NCI-H187 (cell line): ENCODE measurements at places on chromosomes 7 and 10.

DNA sequence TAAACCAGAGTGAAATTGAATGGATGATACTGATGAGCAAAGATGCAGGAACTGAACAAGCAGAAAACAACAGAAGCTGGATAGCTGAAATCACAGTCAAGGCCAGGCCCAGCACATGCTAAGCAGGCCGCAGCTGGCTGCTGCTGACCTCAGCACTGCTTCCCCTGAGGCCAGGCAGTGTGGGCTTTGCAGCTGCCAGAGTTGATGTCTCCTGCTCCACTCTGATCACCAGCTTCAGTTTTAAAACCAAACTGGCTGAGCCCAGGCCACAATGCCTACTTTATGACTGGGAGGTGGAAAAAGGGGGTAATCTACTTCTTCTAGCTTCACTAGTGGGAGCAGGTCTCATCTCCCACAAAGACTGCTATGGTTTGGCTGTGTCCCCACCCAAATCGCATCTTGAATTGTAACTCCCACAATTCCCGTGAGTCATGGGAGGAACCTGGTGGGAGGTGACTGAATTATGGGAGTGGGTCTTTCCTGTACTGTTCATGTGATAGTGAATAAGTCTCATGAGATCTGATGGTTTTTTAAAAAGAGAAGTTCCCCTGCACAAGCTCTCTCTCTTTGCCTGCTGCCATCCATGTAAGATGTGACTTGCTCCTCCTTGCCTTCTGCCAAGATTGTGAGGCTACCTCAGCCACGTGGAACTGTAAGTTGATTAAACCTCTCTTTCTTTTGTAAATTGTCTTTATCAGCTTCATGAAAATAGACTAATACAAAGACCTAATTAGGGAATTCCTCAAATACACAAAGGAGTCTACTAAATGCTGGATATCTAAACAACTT, 136.4 kb upstream of the ITGB1 start:
- no peak for DNase-seq

GRCh38 chr10:4241724-4242345, 456.8 kb upstream of the KLF6 start:
- no peak for DNase-seq

- no peak for DNase-seq
These were observed 528.9 kb upstream of the FZD8 start for GRCh38 chr10:36170943-36171501.

GRCh38 chr10:20271490-20271889, 455.3 kb downstream of the PLXDC2 start:
- no peak for DNase-seq

DNA sequence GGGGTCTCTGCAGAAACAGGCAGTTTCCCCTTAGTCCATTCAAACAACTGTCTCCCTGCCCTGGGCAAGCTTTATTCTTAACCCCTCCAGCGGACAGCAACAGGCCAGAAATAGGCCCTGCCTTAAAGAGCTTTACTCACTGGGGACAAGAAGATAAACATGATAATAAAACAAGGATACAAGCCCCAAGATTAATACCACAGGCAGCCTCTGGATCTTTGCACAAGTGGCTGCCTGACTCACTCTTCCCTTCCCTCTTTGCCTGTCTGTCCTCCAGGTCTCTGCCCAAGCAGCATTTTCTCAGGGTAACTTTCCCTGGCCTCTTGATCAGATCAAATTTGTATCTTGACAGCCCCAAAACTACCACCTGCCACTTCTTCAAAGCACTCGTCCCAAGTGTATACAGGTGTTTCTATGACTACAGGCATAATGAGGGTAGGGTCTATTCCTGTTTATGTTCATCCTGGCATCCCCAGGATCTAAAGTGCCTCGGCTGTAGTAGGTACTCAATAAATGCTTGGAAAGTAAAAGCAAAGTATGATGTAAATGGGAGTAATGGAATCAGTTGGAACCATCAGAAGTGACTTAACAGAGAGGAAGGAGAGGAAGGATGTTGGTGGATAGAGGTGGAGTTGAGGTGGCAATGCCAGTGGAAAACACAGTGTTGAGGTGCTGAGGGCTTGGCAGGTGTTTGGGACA, 7.0 kb upstream of the CAMK2G start:
- no peak for DNase-seq

GRCh38 chr7:40279991-40280390, 145.2 kb downstream of the SUGCT start:
- no peak for DNase-seq

DNA sequence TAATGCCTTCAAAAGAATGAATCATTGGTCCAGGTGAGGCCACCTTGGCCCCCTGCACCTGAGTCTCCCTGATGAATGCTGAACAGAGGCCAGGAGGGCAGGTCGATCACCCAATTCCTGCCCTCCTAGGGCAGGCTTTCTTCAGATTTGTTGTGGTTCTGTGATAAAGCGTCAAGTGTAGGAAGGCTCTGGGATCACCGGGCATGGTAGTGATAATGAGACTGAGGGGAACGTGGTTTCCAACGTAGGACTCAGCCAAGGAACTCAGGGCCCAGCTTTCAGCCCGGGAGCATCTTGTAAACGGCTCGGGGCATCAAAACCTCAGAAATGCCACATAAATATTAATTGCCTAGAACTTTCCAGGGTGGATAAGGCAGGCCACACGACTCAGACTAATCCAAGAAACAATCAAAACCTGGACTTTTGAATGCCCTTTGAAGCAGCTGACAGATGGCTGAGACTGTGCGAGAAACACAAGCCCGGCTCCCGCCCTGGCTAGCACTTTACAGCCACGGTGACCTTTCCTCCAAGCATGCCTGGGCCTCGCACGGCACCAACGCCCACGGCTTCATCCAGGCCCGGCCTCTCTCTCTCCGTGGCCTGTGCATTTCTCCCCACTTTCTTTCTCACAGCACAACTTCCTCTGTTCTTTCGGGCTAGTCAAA, 239.3 kb upstream of the GRB10 start:
- no peak for DNase-seq

- DNase-seq = no peak
These were observed 77.5 kb downstream of the FOXL3 start for GRCh38 chr7:367351-367901.

DNA sequence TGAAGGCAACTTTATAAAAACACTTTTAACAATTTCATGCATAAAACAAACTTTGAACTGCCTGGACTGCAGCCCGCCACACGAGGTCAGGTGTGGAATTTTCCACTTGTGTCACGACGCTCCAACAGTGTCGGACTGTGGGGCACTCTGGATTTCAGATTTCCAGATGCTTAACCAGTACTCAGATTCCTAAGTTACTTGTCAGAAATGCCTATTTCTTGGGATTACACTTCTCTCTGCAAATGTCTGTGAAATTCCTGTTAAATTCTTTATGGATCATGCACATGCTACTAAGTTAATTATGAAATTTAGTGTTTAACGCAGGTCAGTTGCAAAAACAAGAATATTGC, 473 bp upstream of the GPER1 start:
- no peak for DNase-seq

GRCh38 chr7:142969183-142969582, 7.0 kb upstream of the KEL start:
- DNase-seq = no peak

DNA sequence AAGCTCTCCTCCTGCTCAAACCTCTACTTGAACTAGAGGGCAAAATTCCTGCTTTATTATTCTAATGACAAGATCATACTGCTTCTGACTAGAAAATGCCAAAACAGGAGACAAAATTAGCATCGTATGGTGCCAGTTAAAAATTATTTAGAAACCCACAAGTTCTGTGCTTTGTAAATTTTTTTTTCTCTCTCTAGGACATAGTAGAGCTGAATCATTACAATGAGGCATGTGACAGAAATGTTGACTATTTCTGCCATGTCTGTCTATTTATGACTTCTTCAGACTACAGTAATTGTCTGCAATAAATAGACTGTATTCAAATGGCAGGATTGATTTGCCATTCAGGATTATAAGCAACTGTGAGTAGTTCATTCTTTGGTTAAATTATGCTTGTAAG, 335.8 kb downstream of the PRPF18 start:
- DNase-seq = no peak

DNA sequence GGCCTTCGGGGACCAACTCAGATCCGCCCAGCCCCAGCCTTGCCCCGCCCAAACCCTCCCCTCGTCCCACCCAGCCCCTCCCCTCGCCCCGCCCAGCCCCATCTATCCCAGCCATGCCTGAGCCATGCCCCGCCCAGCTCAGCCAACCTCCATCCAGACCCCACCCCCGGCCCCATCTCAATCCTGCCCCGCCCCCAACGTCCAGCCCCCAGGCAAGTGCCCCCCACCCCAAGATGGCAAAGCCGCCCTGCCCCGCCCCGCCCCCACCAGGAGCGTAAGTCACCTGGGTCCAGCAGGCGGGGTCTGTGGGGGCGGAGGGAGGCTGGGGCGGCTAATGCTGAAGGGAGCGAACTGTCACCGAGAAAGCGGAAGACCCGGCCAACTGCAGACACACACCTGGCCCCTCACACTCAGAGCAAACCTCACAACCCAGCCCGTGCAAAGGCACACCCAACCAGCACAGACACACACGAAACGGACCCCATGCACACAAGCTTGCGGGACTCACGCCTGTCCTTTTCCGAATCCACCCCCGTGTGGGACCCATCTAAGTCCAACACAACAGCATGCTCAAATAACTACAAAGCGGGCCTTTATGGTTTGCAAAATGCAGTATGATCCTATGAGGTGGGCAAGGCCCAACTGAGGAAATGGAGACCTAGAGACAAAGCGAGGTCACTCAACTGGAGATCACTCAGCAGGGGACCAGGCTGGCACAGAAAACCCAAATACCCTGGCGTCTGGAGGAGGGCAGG, 11.5 kb upstream of the OGA start:
- DNase-seq = no peak

- DNase-seq = no peak
These were observed 58.2 kb upstream of the DNAAF5 start for GRCh38 chr7:668139-668931.

- no peak for DNase-seq
These were observed 101.1 kb downstream of the LYZL1 start for GRCh38 chr10:29389935-29390334.

DNA sequence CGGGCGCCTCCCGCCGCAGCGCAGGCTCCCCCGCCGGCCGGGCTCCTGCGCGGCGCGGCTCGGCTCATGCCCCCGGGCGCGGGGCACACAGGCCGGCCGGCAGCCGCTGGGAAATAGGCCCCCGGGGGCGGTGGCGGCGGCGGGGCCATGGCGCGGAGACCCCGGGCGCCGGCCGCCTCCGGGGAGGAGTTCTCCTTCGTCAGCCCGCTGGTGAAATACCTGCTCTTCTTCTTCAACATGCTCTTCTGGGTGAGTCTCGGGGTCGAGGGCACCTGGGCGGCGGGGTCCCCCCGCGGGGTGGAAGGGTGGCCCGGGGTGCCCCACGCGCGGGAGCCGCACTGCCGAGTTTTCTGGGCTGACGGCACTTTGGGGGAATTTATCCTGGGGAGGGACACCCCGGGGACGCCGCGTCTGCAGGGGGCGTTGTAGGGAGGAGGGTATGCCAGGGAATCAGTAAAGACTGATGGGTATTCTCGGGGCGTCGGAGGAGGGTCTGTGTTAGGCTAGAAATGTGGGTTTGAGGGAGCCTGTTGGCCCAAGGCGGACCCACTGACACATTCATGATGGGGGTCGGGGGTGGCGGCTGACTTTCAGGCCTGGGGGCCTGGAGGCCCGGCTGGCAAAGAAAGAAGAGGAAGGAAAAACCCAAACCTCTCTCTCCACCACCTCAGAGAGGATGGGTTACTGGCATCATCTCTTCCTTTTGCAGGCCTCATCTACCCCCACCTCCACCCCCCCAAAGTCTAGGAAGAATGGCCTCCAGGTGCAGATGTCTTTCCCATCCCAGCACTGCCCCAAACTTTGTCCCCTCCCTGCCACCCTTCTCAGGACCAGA, 544 bp downstream of the TSPAN33 start:
- DNase-seq = no peak

DNA sequence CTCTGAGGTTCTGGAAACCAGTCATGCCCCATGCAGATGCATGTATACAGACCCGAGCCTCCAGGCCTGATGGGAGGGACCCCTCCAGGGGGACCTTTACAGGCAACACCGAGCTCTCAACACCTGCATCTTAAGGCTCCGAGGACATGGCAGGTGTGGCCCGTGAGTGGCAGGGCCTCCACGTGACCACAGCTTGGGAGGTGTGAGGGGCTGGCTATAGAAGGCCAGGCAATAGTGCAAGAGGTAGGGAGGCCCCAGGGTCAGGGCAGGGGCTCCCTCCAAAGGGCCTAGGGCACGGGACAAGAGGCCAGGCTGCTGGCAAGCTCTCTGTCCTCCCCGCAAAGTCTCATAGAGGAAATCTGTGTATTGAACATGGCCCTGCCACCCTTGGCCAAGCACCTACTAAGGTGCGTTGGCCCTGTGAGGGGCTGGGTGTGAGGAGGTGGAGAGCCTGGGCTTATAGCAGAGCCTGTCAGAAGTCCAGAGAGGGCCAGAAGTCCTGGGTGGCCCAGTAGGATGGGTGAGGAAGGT, 134.2 kb downstream of the PTPN20 start:
- DNase-seq = no peak

- DNase-seq = no peak
These were observed 38.6 kb upstream of the ACSL5 start for GRCh38 chr10:112335111-112335867.

GRCh38 chr7:27689591-27690164, 27.0 kb upstream of the HIBADH start:
- no peak for DNase-seq

DNA sequence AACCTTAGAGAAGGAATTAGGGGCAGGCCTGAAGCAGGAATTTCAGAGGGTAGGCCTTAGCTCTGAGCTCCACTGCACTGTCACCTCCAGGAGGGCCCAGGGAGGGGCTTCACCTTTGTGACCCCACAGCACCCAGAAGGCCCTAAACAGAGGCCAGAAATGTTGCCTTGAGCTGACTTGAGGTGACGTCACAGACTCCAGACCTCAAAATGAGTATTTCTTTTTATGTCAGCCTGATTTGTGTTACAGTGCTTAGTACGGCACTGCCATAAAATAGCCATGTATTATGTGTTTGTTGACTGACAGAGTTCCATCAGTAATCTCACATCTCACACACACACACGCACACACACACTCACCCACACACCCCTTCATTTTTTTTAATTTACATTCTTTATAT, 211.2 kb downstream of the CCDC3 start:
- DNase-seq = no peak

DNA sequence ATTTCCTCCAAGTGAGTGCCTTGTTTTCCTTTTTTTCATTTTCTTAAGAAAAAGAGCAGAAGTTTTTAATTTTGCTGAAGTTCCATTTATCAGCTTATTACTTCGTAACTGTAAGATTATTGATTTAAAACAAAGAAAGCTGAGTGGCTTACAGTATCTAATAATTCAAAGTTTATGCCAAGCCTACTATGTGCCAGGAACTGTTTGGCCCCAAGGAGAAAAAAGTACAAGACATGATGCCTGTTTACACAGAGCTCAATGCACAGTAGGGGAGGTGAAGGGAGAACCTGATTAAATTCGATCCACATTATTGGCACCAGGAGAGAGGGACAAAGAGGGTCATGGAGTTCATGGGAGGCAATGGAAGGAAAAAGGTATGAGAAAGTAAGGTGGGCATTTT, 419.3 kb upstream of the ZMIZ1 start:
- DNase-seq = no peak

GRCh38 chr7:41731493-41732435, 28.9 kb upstream of the INHBA start:
- DNase-seq = no peak

- no peak for DNase-seq
These were observed 41.7 kb downstream of the REEP3 start for GRCh38 chr10:63562857-63563256.
